ENCODE measurements at places on chromosomes 5 and 9.
A peak's percentile ranks its signal among the peaks of the same experiment; 100 is the strongest.

DNA sequence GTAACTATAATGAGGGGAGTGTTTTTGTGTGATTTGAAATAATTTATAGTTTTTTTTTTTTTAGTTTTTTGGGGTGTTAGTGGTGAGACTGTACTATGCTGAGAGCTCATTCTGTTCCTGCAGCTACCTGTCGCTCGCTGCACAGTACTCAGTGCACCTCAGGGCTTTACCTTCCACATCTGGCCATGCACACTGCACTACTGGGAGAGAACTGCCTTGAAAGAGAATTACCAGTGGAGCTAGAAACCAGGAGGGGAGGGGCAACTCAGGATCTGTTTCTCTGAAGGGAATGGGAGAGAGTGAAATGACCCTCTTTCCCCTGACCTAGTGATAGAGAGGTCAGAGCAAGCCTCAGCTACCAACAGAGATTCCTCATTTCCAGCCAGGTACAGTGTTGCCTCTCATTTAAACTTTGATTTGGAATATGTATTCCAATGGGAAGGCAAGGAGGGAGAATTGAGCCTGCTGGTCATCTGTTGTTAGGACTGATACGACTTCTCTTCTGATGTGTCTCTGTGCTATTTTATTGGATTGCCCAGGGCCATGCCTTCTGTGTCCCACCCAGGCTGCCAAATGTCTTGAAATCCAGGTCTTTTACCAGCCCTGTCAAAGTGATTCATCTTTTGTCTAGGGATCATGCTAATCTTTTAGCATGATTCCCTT, 8.9 kb downstream of the ATG10 start:
- DNase-seq: no peak

GRCh38 chr5:78607864-78608263, 40.7 kb downstream of the LHFPL2 start:
- DNase-seq: no peak

DNA sequence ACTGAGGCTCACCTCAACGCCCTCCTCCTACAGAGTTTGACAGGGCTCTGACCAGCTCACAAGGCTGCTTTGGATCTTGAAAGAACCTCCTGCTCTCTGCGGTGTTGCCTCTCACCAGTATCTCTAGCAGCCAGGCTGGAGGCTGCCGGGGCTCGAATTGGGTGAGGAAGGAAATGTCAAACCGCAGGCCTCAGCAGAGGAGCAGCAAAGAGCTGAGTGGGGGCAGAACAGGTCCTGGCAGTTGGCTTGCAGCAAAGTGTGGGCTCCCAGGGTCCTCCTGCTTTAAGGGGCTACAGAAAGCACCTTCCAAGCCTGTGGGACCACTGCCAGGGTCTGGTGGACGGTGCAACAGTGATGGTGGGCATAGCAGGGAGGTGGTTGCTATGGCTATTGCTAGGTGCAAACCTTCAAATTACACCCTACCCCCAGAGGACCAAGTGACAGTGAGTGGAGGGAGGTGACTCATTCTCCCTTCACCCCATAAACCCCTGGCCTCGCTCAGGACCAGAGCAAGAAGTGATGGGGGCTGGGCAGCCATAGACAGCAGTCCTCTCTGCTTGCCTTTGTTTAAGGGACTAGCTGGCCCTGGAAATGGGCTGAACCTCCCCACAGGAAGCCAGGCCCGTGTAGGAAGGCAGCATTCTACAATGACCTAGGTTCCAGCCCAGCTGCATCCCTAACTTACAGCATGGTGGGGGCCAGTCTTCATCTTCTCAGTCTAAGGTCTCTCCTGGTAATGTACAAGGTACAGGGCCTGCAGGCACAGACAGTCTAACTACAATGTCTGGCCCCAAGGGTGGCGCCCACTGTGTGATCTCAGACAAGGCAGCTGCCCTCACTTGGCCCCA, 18.7 kb downstream of the LCP2 start:
- peak; percentile 65 for DNase-seq

DNA sequence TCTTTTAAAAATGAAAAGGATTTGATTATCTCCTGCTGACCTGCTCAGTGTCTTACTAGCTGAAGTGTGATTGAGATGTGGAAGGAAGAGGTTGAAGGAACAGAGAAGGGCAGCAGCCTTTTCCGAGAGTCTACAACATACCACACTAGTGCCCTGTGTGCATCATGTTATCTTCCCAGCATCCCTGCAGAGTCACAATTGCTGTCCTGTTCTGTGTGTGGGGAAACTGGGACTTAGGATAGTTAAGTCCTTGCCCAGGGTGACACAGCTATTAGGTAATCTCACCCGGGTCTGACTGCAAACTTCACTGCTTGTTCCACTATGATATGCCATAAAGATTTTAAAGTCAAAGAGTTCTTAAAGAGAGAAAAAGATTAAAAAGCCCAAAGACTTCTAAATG, 55.8 kb downstream of the FAM78A start:
- no peak for DNase-seq

DNA sequence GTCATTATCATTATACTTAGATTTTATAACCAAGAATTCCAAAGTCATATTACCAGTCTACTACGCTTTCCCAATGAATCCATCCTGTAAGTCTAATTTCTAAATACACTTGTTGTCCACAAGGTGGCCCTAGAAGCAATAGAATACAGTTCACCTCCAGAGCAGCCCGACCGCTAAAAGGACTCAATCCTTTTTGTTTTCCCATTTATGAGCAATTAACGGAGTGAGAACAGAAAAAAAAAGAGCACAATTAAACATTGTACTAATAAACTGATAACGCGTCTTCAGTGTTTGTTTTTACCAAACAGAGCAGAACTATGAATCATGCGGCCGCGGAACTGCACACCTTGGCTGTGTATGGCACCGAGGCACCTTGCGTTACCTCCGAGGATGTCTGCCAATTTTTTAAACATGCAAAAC, 160.7 kb upstream of the DAPK1 start:
- no peak for DNase-seq

DNA sequence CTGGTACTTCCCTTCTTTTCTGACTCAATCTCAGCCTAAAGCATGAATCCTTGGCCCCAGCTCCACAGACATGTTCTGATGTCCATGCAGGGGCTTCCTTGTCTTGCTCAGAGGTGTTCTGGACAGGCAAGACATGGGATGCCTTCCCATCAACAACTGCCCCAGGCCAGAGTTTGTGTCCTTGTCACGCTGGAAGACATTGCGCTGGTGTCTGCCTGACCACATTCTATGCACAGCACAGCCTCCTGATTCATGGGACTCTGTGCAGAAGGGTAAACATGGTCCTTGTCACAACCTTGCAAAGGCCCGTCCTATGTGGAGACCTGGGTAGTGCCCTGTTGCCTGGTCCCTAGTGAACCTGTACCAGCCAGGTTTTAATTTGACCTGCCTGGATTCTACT, 212.2 kb downstream of the FSTL4 start:
- DNase-seq: no peak

- no peak for DNase-seq
Observed at GRCh38 chr5:71832812-71833715, 114.0 kb downstream of the CARTPT start.

DNA sequence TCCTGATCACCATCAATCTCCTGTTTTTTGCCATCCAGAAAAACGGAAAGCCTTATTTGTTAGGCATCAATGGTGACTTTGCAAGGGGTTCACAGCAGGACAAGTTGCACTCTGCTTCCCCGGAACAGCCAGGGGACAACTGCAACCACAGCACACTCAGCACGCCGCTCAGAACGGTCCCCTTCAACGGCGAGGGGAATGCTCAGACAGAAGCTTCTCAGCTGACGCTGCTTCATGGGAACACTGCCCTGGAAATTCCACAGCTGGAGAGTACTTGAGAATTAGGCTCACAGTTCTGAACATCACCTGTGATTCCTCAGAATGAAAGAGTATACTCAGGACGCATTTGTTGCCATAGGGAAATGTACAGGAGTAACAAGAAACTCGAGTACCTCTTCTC, 40.1 kb upstream of the PLPP6 start:
- DNase-seq: no peak

GRCh38 chr5:174336479-174336878, 291.0 kb downstream of the NSG2 start:
- DNase-seq: no peak

- no peak for DNase-seq
Observed at GRCh38 chr9:2157277-2158110, 142.3 kb downstream of the SMARCA2 start.

DNA sequence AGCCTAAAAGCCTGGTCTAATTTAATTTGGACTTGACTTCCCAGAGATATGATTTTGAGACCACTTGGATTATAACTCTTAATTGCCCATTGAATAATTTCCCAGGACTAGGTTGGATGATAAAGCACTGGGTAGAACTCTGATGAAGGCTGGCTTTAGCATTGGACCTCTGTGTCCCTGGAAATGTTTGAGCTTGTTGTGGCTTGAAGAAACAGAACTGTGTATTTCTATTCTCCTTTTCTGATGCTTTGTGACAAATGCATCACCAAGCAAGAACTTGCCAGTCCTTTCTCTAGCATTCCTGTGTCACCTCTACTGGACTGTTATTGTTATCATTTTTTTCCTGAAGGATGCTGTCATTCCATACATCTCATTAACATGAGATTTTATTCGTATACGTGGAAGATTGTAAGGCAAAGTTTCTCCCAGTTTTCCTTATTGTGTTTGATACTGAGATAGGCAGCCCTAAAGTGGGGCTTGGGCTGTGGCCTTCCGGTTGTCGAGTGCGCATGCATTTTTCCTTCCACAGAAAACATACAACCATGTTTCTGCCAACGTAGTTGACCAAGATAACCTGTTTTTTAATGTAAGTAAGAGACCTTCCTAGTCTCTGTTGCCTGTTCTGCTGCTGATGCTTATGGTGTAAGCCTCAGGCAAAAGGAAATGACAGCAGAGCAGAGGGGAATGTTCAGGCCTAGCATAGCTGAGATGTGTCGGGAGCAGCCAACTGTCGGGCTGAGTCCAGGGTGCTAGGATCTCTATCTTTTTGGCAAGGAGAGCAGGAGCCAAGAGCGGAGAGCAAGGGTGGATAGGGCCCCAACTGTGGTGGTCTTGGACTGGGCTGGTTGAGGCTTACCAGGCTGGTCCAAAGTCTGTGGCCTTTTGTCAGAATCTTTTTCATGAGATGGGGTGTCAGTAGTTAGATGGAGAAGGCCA, 2.3 kb downstream of the NTRK2 start:
- no peak for DNase-seq

- no peak for DNase-seq
Observed at GRCh38 chr5:97266576-97266975, 83.5 kb upstream of the RIOK2 start.

DNA sequence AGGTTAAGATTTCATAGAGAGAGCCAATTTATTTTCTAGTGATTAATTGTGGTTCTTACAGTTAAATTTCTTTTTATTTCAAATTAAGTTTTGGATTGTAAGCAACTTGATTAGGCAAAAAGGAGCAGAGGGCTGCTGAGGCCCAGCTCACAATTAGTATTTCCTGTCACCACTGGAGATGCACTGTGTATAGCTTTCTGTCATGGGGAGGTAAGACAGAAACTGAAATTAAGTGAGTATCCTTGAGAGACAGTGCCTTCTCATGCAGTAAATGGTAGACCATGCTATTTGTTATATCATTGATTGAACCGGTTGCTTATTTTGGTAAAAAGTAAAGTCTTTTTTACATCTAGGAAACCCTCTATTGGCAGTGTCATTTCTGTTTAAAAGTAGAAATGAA, 190.7 kb downstream of the CCDC171 start:
- no peak for DNase-seq

GRCh38 chr5:20359377-20359776, 371.4 kb upstream of the CDH18 start:
- DNase-seq: no peak

DNA sequence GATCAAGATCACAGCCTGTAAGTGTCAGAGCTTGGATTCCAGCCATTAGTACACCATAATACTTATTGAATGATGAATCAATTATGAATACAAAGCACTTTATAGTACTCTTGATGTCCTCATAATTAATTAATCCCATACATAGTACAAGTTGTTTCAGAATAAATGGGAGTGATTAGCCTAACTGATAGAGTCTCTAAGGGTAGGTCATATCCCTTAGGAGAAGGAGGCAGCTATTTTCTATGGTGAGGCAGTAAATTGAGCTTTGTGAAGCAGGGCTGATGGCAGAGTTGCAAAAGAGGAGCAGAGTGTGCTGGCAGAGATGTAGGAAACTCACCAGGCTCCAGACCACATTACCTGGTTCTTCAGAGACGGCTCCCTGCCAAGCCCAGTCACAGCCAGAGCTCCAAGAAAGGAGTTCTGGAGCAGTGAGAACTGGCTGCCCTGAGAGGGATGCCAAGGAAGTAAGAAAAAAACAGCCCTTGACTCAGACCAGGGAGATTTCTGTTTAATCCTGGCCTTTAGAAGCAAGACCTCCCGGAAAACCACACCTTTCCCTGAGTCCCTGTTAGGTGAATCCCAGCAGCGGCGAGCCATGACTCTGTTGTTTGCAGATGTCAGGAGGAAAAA, 112.9 kb downstream of the SH3TC2 start:
- DNase-seq: no peak

DNA sequence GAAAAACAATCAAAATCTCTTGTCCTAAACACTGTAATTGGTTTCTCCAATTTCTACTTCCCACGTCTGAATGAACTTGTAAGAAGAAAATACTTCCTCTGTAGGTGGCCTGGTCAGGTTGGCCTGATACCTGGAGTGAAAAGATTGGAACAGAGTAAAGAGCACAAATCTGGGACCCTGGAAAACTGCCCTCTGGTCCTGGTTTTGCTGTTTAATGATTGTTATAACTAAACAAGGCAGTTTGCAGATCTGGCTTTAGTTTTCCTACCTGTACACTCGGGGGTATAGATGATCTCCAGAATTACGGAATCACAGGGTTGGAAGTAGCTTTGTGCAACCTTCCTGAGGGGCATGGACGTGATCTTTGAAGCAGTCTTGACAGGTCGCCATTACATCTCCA, 67.6 kb downstream of the ZSWIM6 start:
- no peak for DNase-seq

GRCh38 chr9:15256426-15256825, 50.6 kb downstream of the TTC39B start:
- no peak for DNase-seq

DNA sequence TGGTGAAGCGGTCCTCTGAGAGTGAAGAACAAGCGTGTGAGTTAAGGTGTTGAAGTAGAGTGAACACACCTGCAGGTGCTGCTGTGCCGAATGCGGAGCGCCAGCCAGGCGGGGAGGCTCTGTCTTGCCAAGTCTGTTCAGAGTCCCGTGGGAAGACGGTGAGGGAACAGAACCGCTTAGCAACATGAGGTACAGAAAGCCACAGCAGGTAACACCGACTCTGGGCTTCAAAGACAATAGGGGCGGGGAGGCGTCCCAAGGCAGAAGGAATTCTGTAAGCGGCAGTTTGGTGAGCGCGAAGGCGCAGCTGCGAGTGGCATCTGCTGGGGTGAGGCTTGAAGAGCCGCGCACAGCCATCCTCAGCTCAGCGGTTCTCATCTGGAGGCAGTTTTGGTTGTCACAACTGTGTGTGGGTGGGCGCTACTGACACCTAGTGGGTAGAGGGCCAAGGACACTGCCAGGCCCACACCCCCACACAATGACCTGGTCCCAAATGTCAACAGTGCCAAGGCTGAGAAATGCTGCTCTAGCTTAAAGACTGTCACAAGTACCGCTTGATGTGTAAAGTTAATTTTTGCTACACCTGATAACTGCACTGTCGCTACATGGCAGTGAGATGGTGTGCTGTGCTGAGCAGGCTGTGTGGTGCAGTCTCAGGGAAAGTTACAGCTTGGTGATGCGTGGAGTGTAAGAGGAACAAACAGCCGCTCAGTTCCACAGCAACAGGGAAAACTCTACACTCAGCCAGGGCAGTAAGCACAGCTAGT, 67.4 kb upstream of the TBC1D9B start:
- peak; percentile 62 for DNase-seq

GRCh38 chr9:22244139-22245011, 202.2 kb upstream of the DMRTA1 start:
- peak; percentile 47 for DNase-seq

- DNase-seq: no peak
Observed at GRCh38 chr5:143682929-143683386, 129.0 kb upstream of the HMHB1 start.

- no peak for DNase-seq
Observed at GRCh38 chr5:55603922-55604321, 69.2 kb upstream of the PLPP1 start.
